ENCODE measurements at places on chromosomes 7 and 10. TPM values are rescaled to one million over a fixed set of nuclear protein-coding genes. Genes with fewer than 3 reads are reported as not detected.

GRCh38 chr7:77331938-77332695, 84.0 kb downstream of the GSAP start:
- H3K4me1 ChIP-seq: peaks cover 37% of the 10 kb centered on the region
- no peaks in the 10 kb centered on the region for H3K36me3 ChIP-seq
- no peak overlapping the region for H3K4me3 ChIP-seq
- no peak overlapping the region for H3K27ac ChIP-seq
- no peak for DNase-seq
- H3K27me3 ChIP-seq: no peaks in the 10 kb centered on the region

DNA sequence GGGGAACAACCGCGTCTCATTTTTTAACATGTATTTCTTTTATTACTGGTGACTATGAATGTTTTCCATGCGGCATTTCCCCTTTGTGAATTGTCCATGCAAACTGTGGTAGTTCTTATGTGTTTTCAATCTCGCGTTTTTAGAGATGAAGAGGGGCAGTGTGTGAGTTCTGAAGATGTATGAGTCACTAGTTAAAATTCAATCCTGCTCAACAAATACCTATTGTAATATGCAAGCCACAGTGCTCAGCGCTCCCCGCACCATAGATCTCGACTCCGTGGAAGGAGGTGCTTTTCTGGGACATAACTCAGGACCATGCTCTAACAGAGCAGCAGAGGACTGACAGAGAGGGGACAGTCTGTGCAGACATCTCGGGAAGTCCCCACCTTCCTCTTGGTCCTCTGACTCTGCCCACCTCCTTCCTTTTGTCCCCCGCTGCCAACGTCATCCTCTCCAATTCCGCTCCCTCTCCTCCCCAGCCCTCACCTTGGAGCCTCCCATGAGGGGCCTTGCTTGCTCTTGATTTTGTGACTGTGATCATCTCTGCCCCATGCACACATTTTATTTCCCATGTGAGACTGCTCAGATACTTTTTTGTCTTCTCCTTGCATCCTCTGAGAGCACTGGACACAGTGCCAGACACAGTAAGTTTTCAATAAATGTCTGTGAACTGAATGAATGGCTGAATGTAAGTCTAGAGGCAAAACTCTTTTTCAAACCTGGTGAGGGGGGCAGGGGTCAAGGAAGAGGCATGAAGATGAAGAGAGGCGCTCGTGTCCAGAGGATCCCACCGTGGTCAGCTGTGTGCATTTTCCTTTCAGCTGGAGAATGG, 42.7 kb upstream of the PLEKHA1 start:
- H3K4me3 ChIP-seq: no peak overlapping the region
- no peaks in the 10 kb centered on the region for H3K27me3 ChIP-seq
- H3K36me3 ChIP-seq: no peaks in the 10 kb centered on the region
- H3K4me1 ChIP-seq: peaks cover 7% of the 10 kb centered on the region

OPN1SW gene
- total RNA-seq: not detected

DNA sequence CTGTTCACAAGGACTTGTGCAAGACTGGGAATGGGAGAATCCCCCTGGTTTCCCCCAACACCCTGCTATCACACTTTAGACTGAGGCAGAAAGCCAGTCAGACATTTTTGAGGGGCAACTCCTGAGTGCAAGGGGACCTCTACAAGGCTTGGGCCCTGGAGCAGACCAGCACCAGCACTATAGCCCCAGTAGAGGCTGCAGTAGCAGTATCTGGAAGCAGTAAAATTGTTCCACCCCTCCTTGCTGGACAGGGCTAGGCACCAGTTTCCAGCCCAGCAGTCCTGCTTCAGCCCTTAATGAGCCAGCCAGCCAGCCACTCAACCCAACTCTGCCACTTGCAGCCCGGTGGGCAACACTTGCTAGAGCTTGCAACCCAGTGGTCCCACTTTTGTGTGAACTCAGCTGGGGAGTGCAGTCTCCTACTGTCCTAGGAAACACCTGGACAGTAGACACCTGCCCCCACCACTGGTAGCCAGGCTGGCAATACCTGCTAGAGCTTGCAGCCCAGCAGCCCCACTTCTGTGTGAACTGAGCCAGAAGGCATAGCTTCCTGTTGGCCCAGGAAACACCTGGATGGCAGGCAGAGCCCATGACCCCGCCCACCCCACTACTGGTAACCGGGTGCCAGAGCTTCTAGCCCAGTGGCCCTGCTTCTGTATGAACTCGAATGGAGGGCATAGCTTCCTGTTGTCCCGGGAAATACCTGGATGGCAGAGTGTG, 65.0 kb downstream of the FBXL13 start:
- no peak overlapping the region for H3K4me3 ChIP-seq
- H3K4me1 ChIP-seq: peaks cover 10% of the 10 kb centered on the region
- peaks cover 8% of the 10 kb centered on the region for H3K36me3 ChIP-seq
- no peak overlapping the region for H3K27ac ChIP-seq
- H3K27me3 ChIP-seq: no peaks in the 10 kb centered on the region

GRCh38 chr10:101123085-101123814, 7.8 kb upstream of the TLX1 start:
- H3K36me3 ChIP-seq: peaks cover 5% of the 10 kb centered on the region
- H3K27me3 ChIP-seq: peaks cover 84% of the 10 kb centered on the region
- peak overlapping the region; percentile 9 for H3K4me3 ChIP-seq

HOXA3 gene
- total RNA-seq: 9.3 TPM

DNA sequence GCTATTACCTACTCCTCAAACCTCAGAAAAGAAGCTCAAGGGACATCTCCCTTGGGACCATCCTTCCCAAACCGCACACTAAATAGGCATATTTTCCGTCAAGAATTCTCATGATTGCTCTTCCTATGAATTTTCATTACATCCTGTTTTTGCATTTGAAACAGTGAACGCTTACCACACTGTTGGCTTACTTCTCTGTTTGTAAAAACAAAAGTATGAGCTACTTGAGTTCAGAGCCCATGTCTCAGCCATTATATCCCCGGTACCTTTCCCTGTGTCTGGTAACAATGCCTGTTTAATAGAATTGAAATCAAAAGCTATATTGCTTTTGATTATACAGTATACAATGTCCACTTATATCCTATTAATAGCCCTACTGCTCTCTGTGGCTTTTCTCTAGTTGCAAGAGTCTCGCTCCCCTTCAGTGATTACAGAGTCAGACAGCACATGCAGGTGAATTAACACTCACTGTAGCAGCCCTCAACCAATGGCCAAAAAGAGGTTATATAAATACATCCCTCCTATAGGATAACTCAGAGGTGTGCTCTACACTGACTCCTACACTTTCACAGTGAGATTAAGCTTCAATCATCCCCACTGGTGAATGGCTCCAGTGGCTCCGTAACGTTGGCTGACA, 264.4 kb downstream of the SORCS1 start:
- no peak overlapping the region for H3K27ac ChIP-seq
- no peaks in the 10 kb centered on the region for H3K27me3 ChIP-seq
- no peaks in the 10 kb centered on the region for H3K4me1 ChIP-seq
- no peaks in the 10 kb centered on the region for H3K36me3 ChIP-seq
- DNase-seq: no peak

JAKMIP3 gene
- total RNA-seq: 1.6 TPM

DNA sequence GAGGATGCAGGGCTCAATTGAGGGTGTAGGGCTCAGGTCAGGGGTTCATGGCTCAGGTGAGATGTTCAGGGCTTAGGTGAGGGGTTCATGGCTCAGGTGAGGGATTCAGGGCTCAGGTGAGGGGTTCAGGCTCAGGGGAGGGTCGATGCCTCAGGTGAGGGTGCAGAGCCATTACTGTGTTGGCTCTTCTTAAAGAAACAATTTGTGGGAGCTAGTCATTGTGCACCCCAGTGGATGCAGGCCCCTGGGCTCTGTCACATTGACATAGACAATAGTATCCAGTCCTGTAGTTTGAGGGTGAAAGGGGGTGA, 86.7 kb downstream of the ADCY1 start:
- H3K4me1 ChIP-seq: no peaks in the 10 kb centered on the region
- H3K27me3 ChIP-seq: no peaks in the 10 kb centered on the region
- no peak overlapping the region for H3K4me3 ChIP-seq
- no peak for DNase-seq

DNA sequence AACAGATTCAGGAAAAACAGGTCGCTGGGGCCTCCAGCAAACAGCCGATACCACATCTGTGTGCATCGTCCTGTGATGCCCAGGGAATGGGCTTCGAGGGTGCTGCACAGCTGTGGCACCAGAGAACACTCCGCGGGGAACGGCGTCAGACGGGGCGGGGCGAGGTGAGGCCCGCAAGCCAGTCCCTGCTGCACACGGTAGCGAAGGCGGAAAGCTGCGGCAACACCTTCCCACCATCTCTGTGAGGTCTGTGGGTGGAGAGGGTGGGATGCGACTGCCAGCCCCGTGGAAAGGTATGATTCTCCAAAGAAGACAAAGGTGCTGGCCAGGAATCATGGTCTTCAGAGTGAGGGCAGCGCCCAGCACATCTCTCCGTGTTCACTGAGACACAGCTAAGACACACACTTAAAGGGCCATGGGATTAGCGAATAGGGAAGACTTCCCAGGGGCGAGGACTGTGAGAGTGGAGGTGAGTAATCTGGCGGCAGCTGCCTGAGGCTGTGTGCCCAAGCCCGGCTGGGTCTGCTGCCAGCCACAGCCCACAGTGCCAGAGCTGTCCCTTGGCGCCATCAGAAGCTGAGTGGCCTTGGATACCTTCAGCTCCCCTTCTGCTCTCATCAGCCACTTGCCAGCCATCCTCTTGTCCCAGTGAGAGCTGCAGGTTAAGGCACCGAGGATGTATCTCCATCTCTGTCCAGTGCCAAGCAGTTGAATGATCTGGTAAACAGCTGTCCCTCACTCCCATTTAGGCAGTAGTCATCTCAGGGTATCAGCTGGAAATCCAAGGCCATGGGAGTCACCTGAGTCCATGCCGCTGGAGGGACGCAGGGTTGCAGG, 17.6 kb downstream of the PRKAG2 start:
- H3K36me3 ChIP-seq: no peaks in the 10 kb centered on the region
- H3K27me3 ChIP-seq: peaks cover 24% of the 10 kb centered on the region
- DNase-seq: peak; percentile 61

VPS37D gene
- total RNA-seq: 6.6 TPM

DNA sequence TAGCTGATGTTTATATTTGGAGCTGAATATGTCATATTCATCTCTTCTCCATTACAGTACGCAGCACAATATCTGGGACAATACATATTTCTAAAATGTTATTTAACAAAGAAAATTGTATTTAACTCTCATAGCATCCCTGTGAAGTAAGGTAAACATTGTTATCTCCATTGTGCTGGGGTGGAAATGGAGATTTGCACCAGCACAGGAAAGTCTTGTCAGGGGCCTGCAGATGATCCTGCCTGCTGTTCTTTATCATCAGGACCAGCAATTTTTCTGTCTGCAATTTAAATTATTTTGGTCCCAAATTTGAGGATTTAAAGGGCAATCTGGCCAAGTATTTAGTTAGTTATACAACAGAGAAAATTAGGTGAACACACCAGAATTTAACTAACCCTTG, 144.4 kb downstream of the CPED1 start:
- H3K4me3 ChIP-seq: no peak overlapping the region
- no peaks in the 10 kb centered on the region for H3K4me1 ChIP-seq
- peaks cover 2% of the 10 kb centered on the region for H3K36me3 ChIP-seq
- H3K27me3 ChIP-seq: no peaks in the 10 kb centered on the region

- no peaks in the 10 kb centered on the region for H3K4me1 ChIP-seq
- H3K36me3 ChIP-seq: no peaks in the 10 kb centered on the region
- H3K27ac ChIP-seq: no peak overlapping the region
- no peak overlapping the region for H3K4me3 ChIP-seq
- no peaks in the 10 kb centered on the region for H3K27me3 ChIP-seq
Measured at GRCh38 chr7:33428415-33428814, 299.1 kb downstream of the BBS9 start.

DNA sequence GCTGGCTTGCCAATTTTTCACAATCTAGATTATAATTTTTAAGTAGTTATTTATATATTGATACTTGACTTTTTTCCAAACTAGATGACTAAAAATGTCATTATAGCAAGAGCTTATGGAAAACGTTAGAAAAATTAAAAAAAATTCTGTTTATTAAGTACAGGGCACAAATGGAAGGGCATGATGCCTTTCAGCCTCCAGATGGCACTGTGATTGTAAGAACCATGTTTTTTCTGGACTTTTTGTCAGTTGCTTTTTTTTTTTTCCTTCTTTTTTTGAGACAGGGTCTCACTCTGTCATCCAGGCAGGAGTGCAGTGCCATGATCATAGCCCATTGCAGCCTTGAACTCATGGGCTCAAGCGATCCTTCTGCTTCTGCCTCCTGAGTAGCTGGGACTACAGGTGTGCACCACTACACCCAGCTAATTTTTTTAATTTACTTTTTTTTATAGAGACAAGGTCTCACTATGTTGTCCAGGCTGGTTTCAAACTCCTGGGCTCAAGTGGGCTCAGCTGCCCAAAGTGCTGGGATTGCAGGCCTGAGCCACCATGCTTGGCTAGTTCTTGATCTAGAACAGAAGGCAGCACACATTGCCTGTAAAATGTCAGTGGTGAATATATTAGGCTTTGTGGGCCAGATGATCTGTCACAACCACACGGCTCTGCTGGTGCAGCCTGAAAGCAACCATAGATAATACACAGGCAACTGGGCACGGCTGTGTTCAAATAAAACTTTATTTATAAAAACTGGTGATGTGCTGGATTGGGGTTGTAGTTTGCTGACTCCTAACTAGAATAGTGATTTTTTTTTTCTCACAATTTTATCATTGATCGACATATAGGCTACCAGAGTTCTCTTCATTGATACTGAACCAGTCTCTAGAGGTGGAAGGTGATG, 27.4 kb downstream of the UCMA start:
- DNase-seq: no peak
- H3K27ac ChIP-seq: no peak overlapping the region
- H3K4me1 ChIP-seq: no peaks in the 10 kb centered on the region
- H3K4me3 ChIP-seq: no peak overlapping the region
- H3K36me3 ChIP-seq: no peaks in the 10 kb centered on the region

- H3K4me3 ChIP-seq: no peak overlapping the region
- H3K36me3 ChIP-seq: no peaks in the 10 kb centered on the region
- peaks cover 13% of the 10 kb centered on the region for H3K4me1 ChIP-seq
- H3K27me3 ChIP-seq: no peaks in the 10 kb centered on the region
Measured at GRCh38 chr7:132453826-132454225, 122.4 kb downstream of the PLXNA4 start.

DNA sequence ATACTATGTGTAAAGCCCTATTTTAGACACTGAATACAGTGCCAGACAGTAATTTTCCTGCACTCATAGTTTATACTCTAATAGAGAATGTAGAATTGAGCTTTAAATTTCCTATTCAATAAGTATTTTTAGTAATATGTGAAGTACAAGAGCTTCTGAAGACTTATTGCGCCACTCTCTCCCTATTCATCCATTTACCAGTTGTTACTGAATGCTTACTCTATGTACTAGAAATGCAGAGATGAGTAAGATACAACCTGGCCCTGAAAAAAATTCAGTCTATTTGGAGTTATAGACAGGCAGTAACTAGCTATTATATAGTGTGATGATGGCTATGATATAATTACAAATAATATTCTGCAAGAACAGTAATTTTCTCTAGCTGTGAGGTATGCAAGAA, 98.8 kb downstream of the ADK start:
- H3K36me3 ChIP-seq: no peaks in the 10 kb centered on the region
- no peak for DNase-seq
- no peak overlapping the region for H3K27ac ChIP-seq
- H3K27me3 ChIP-seq: no peaks in the 10 kb centered on the region

AS3MT gene
- 3.7 TPM for total RNA-seq

MXI1 gene
- 17.0 TPM for total RNA-seq

Data from chondrocyte (in vitro differentiated cells).